ENCODE measurements at places on chromosomes 1 and 21. TPM values are rescaled to one million over a fixed set of nuclear protein-coding genes. Genes with fewer than 3 reads are reported as not detected.

Gene DEPDC1
- 0.38 TPM for total RNA-seq

Gene GJA8
- total RNA-seq: not detected

Gene VANGL2
- 2.3 TPM for total RNA-seq

Gene SMIM1
- 1.2 TPM for total RNA-seq

Gene UBE2Q1
- 23.3 TPM for total RNA-seq

Gene PER3
- total RNA-seq: 4.5 TPM

Gene C8B
- not detected for total RNA-seq

Gene HSPA13
- 109 TPM for total RNA-seq

Gene LCE1A
- not detected for total RNA-seq

Gene RGS21
- total RNA-seq: not detected

Gene FAM72D
- 0.13 TPM for total RNA-seq

Gene LCE2B
- not detected for total RNA-seq

Gene GLUL
- 344 TPM for total RNA-seq

Gene FCRL1
- not detected for total RNA-seq

Gene CD164L2
- total RNA-seq: 1.1 TPM

Gene KRTAP10-6
- not detected for total RNA-seq

Gene RIMS3
- 0.26 TPM for total RNA-seq

Gene FCRL2
- not detected for total RNA-seq

Gene ADORA1
- not detected for total RNA-seq

Gene CR1L
- not detected for total RNA-seq

Gene PTPN22
- 0.26 TPM for total RNA-seq

Gene F3
- total RNA-seq: 618 TPM

Gene SLC16A4
- 34.2 TPM for total RNA-seq

Gene C1orf115
- 1.3 TPM for total RNA-seq

Gene FGR
- 1.1 TPM for total RNA-seq

Measured in bronchial epithelial cell (primary cell).